Uterus (tissue), 4 donors: ENCODE measurements at places on chromosomes 4 and X. TPM values are rescaled to one million over a fixed set of nuclear protein-coding genes. Genes with fewer than 3 reads are reported as not detected.
A peak's percentile ranks its signal among the peaks of the same experiment; 100 is the strongest.

RIBC1 gene
- total RNA-seq, result 2.5 TPM

ALAS2 gene
- total RNA-seq, result not detected

VCX gene
- not detected for total RNA-seq

SH3RF1 gene
- total RNA-seq, result 5.9 TPM

DNA sequence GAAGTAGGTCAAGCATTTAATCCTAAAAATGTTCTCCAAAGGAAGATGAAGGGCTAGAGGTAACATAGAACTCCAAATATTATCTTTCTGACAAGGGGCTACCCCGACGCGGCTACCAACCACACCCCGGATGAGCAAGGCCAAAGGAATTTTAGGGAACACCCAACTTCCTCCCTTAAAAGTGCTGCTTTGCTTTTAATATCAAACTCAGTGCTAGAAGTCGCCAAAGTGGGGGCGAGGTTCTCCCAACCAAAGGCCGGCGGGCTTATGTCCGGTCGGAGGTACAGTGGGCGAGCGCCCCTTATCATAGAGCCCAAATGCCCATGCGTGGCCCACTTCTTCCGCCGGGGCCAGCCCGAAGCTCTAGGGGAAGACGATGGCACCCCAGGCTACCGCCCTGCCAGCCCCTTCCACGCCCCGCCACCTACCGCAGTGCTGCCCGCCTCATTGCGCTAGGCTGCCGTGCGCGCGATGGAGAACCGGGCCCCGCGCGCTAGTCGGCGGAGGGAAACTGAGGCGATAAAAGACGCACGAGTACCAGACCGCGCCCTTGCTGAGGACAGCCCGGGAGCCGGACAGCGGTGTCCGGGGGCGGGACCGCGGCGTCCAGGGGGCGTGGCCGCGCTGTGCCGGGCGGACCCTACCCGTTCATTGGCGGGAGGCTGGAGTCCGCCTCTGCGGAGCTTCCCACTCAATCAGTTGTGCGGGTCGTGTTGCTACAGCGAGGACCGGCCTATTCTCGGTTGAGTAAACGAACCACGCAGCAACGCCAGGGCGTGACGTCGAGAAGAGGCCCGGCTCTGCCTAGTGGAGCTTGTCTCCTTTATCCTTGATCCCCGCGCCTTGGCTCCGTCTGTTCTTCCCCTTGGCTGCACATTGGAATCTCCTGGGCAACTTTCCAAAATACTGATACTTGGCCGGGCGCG, at the start of gene ACOT9:
TSS of gene ACOT9 (minus strand) at position 580 of the 926 bp plus-strand sequence. CDS start at position 448, 132 bp downstream.
- DNase-seq, result peak; percentile 91

GYPE gene
- total RNA-seq, result 0.97 TPM

DNA sequence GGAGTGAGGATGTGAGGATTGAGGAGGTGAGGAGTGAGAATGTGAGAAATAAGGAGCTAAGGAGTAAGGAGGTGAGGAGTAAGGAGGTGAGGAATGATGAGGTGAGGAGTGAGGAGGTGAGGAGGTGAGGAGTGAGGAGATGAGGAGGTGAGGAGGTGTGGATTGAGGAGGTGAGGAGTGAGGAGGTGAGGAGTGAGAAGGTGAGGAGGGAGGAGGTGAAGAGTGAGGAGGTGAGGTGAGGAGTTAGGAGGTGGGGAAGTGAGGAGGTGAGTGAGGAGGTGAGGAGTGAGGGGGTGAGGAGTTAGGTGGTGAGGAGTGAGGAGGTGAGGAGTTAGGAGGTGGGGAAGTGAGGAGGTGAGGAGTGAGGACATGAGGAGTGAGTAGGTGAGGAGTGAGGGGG, 74.8 kb upstream of the MXD4 start:
- DNase-seq, result no peak

- DNase-seq, result peak; percentile 35
Measured at GRCh38 chr4:9762823-9763475, 18.5 kb upstream of the DRD5 start.

- DNase-seq, result no peak
Measured at GRCh38 chr4:80529026-80529425, 193.5 kb downstream of the CFAP299 start.

- DNase-seq, result peak; percentile 60
Measured at GRCh38 chr4:153465615-153466080, 512 bp upstream of the TMEM131L start.

ANOS1 gene
- total RNA-seq, result 0.26 TPM

CSAG1 gene
- not detected for total RNA-seq

DNA sequence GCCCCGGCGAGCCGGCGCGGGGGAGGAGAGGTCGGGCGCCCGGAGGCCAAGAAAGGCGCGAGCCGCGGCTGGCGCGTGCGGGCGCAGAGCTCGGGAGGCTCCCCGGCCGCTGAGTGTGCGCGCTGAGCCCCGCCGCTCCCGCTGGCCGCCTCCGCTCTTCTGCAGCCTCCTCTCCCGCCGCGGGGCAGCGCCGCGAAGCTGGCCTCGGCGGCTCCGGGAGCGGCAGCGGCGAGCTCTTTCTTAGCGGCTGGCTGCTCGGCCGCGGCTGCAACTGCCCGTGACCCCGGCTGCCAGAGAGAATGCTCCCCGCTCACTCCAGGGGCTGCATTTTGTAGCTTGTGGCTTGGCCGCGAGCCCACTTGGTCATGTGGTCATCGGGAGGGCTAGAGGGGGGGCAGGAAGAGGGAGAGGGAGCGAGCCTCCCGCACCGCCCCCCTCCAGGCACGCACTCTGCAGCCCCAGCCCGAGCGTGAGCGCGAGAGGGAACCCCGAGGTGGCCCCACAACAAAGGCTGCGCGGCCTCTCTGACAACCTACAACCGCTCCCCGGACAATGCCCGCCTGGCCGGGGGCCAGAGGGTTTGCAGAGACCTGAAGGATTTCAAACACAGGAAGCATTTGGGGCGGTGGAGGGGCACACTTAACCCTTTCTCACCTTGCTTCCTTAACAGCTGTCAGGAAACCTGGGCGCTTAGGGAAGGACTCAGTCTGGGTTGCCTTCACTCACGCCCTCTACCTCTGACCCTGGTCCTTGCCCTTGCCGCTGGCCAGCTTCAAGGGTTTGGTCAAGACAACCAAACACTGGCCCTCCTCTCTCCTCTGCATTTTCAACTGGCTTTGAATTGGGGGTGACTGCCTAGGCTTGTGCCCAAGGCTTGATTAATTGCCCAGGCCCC, at the start of gene APLN:
TSS of gene APLN (minus strand) at position 305 of the 895 bp plus-strand sequence. CDS start 326 bp downstream, outside the sequence.
- DNase-seq, result peak; percentile 40

DNA sequence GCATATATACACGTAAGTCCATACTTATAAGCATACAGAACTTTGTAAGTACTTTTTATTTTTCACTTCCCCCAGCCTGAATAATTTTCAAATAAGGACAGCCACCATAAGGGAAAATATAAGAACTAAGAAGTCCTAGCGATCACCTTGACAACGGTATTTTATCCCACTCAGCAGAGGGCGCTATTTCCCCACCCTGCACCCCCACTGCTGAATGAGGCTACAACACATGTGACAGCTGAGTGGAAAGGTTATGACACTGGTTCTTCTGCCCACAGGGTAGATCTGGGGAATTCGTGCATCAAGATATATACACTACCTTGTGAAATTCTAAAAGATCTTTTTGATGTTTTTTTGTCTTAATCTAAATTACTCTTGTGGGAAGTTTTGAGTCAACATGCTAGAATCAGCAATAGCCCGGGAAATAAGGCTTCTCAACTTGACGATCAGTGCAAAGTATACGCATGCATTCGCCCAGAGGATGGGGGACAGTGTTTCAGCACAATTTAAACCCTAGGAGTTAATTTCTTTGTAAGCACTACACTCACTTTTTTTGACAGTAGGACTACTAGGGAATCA, 151.5 kb downstream of the CORIN start:
- DNase-seq, result peak; percentile 24

DNA sequence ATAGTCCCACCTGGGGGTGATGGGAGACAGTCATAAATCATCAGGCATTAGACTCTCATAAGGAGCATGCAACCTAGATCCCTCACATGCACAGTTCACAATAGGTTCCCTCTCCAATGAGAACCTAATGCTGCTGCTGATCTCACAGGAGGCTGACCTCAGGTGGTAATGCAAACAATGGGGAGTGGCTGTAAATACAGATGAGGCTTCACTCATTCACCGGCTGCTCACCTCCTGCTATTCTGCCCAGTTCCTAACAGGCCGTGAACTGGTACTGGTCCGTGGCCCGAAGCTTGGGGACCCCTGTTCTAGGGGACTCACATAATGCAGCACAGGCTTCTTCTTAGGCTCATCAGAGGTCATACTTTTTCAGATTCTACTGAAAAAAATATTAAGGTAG, 625.9 kb upstream of the AGA start:
- DNase-seq, result no peak

TMEM150C gene
- 15.0 TPM for total RNA-seq

GRCh38 chrX:154040307-154040756, 20.6 kb upstream of the IRAK1 start:
- DNase-seq, result no peak

- DNase-seq, result no peak
Measured at GRCh38 chr4:3759236-3759635, 6.9 kb upstream of the ADRA2C start.

DNA sequence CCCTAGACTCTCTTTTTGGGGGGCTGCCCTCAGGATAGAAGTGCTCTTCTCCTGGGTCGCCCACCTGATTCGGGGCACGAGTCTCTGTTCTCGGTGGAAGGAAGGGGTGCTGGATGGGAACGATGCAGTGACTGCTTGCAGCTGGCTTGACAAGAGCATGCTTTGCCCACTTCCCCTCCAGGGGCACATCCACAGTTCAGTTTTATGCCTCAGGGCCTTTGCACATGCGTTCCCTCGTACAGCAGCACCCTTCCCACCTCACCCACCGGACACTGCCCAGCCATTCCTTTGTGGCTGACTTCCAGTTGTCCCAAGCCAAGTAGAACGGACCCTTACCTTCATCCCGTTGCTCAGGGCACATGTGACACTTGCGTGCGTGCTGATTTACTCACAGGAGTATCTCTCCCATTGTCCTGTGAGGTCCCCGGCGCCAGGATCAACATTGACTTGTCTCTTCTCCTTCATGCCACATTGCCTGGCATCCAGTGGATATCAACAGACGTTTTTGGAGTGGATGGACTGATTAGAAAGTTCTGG, 60.0 kb downstream of the C4orf50 start:
- DNase-seq, result no peak

GRCh38 chrX:31629195-31629594, 557.4 kb upstream of the FTHL17 start:
- no peak for DNase-seq

SLC10A7 gene
- 14.8 TPM for total RNA-seq

DIAPH2 gene
- total RNA-seq, result 16.7 TPM
